Fibroblast of skin of left quadriceps (primary cell): ENCODE measurements at places on chromosomes 11 and 22.

DNA sequence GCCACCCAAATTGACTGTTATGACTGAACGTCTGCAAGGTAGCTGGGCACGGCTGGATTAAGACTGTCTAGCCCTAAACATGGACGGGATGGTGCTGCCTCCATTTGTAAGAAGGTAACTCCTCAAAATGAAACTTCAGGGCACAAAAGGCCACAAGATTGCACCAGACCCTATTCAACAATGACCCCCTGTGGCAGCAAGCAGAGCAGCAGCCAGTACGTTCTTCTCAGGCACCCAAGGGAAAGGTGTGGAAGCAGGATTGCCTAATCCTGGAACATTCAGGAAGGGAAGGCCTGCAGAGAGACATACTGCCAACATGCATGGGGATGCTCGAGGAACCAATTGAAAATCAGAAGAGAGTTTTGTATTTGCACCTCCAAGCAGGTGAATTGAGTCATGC, 4.5 kb upstream of the TBX10 start:
- no peak for DNase-seq

- DNase-seq = no peak
These were observed 8.7 kb upstream of the PIWIL4 start for GRCh38 chr11:94558468-94558867.

GRCh38 chr11:68840661-68841653, 759 bp downstream of the CPT1A start:
- no peak for DNase-seq

- DNase-seq = peak; percentile 22
These were observed 9.3 kb upstream of the CEP295 start for GRCh38 chr11:93652161-93652597.

- no peak for DNase-seq
These were observed 150.7 kb downstream of the MYO18B start for GRCh38 chr22:25892678-25893077.

DNA sequence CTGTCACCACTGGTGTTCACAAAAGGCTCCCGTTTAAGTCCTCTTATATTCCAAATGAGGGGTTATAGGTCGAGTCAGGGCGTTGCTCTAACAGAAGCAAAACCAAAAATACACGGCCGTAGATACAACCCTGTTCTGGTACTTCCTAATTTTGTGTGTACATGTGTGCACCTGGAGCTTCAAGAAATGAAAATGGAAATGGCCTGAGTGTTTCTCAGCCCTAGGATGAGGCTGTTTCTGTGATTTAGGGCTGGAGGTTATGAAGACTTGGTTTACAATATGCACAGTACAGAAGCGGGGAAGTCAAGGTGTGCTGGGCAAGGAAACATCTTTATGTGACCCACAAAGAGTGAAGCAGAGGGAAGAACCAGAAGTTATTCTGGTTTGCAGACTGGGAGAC, 110.4 kb upstream of the OR4B1 start:
- DNase-seq = no peak

DNA sequence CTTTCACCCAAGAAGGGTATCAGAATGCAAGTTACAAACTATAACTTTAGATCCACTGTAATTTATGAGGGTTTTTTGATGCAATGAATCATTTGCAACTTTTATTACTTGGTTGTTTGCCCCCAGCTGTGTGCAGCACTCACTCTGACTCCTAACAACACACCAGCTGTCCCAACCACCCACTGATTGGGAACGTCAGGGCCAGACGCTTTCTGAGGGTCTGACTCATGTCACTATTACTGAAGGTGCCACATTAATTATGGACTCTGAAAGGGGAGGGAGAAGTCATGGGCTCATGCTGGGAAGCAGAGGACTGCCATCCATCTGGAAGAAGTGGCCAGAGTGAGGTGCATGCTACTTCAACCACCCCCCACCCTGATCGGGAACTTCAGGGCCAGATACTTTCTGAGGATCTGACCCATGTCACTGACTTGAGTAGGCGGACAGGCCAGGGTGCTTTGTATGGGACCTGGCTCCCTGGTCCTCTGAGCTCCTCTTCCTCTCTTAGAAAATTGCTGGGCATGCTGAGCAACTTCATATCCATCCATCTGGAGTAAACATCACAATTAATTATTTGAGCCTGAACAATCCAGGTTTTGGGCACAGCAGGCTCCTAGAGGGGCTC, 44.9 kb upstream of the DRD2 start:
- no peak for DNase-seq

GRCh38 chr11:37973941-37974340, 1375.9 kb upstream of the RAG2 start:
- no peak for DNase-seq

- no peak for DNase-seq
These were observed 15.0 kb downstream of the SLC1A2 start for GRCh38 chr11:35404388-35404775.
